Right renal cortex interstitium (tissue), 3 donors: ENCODE measurements at places on chromosomes 16 and 17. TPM values are rescaled to one million over a fixed set of nuclear protein-coding genes. Genes with fewer than 3 reads are reported as not detected.

Gene KIF2B
- not detected for polyA plus RNA-seq

Gene CETP
- 13.4 TPM for polyA plus RNA-seq

Gene ZNF594
- polyA plus RNA-seq, result 19.0 TPM

Gene SLX1A
- 16.3 TPM for polyA plus RNA-seq

Gene ADAM11
- 1.6 TPM for polyA plus RNA-seq

Gene C16orf92
- polyA plus RNA-seq, result not detected

Gene ABCA5
- 25.1 TPM for polyA plus RNA-seq

Gene PSME3
- polyA plus RNA-seq, result 109 TPM

Gene GAST
- not detected for polyA plus RNA-seq

Gene CACNG3
- polyA plus RNA-seq, result not detected

DNA sequence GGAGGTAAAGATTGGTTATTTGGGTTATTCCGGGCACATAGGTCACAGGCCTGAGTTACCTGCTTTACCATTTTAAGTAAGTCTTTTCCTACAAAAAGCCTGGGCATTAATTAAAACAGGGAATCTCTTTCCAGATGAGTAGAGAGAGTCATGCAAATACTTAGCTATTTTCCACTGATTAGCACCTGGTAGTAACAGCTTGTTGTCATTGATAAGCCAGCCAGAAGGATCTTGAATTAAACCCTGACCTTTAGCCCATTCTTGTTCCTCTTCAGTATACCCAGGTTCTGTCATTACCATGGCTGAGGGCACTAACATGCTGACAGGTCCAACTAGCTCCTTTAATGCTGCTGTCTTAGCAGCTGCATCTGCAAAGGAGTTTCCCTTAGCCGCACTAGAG is 44.4 kb upstream of the ARL4D start:
- no peak for DNase-seq

DNA sequence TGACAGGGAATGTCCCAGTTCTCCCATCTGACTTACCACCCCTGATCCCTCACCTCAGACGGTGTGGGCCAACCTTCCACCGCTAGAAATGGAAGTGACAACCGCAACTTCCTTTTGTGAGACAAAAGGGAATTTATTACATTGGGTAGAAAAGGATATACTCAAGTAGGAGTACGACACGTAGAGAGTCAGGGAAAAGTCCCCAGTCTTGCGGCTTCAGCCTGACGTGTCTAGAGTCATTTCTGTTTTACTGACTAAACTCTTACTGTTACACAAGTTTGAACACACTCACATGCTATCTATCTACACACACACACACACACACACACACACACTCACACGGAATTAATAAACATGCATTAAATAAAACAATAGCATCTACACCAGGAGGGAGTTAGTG is 178.9 kb downstream of the COPRS start:
- DNase-seq, result no peak

GRCh38 chr17:10091046-10091445 is 107.4 kb downstream of the GAS7 start:
- no peak for DNase-seq

DNA sequence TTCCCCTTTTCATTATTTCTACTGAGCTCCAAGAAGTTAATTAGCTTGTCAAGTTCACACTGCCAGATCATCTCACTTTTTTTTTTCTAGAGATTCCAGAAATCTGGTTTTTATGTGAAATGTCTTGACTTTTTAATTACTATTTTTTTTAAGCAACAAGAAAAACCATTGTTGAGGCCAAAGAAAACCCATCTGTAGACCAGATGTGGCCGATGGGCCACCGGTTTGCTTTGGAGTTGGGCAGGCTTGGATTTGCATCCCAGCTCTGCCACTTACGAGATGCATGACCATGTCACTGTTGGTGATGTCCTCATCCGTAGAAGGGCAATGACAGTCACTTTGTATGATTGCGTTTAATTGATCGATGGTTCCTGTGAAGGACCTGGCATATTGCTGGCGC is 34.2 kb upstream of the MRTFB start:
- no peak for DNase-seq

GRCh38 chr16:70576431-70577255 is 53.0 kb downstream of the SF3B3 start:
- peak; percentile 14 for DNase-seq

- peak; percentile 47 for DNase-seq
Observed at GRCh38 chr17:78041386-78042179, 83.1 kb downstream of the TNRC6C start.

GRCh38 chr16:48212033-48212432 is 32.1 kb upstream of the LONP2 start:
- DNase-seq, result no peak

DNA sequence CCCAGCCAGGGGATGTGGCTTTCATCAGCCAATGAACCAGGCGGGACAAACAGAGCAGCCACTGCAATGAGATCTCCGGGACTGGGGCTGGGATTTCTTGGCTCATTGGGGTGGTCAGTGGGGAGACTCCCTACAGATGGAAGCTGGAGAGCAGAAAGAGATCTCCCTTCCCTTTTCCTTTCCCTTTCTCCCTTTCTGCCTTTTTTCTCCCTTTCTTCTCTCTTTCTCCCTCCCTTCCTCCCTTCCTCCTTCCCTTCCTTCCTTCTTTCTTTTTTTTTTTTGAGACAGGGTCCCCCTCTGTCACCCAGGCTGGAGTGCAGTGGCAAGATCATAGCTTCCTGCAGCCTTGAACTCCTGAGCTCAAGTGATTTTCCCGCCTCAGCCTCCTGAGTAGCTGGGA is 14.0 kb downstream of the LAT start:
- DNase-seq, result no peak

- no peak for DNase-seq
Observed at GRCh38 chr16:71927383-71927782, 32.1 kb downstream of the IST1 start.

DNA sequence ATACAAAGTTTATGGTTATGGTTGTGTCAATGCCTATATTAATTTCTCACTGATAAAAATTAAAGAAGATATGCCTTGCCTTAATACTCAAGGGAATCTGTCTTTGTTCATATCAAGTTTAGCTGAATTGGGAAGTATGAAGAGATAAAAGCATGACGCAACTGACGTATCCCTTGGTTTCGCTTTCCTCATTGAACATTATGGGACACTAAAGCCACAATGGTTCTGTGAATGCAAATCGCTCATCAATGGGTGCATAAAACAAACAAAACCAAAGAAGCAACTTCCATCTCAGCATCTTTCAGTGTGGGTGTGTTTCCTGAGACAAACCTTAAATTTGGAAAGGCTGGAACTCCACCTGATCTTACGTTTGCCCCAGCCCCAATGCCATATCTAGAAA is 108.2 kb downstream of the NPIPB5 start:
- no peak for DNase-seq

DNA sequence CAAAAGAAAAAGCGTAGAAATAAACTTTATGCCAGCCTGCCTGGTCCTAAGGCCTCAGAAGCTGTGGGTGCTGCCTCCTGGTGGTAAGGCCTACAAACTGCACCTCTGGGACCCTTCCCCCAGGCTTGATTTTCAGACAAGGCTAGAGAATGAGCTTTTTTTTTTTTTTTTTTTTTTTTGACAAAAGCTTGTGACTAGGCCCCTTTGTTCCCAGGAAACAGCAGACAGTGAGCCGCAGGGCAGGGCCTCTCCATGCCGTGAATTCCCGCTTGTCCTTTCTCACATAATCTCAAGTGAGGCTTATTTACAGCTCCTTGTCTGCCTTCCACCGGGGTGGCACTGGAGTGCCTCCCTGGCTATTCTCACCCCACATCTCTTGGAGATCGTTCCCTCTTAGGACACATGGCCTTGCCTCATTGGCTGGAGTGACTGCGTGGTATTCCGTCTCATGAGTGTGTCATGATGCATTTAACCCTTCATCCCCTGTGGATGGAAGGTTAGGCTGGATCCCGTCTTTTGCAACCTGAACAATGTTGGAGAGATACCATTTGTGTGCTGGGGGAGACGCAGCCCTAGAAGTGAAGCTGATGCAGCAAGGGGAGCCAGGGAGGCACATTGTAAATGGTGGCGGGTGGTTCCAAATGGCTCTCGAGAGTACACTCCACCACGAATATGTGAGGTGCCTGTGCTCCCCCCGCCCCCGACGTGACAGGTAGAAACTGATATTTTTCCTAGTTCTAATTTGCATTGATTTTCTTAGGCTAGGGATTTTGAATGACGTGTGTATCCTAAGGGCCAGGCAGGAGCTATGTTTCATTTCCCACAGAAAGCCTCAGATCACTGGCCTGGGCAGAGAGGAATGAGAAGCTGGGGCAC is 49.6 kb downstream of the USP22 start:
- peak; percentile 82 for DNase-seq

GRCh38 chr17:81241648-81242420 is 2.7 kb downstream of the NDUFAF8 start:
- DNase-seq, result no peak
